ENCODE measurements at places on chromosomes 5 and 9.

DNA sequence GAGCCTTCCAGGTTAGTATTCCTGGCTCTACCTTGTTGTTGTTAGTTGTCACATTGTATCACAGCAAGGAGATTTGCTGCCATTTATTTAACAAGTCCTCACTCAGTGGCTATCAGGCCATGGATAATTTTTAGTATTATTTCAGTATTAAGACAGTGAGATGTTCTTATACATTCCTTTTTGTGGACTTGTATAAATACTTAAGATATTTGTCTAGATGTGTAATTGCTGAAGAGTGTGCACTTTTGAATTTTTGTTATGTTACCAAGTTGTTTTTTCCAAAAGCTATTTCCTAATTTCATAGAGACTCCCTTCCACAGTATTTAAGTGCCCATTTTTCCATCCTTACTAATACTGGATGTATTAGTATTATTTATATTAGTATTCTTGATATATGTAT, 22.0 kb downstream of the SLC36A1 start:
- DNase-seq: no peak
- H3K27me3 ChIP-seq: no peaks in the 10 kb centered on the region
- no peak overlapping the region for H3K27ac ChIP-seq
- H3K4me3 ChIP-seq: no peak overlapping the region
- H3K4me1 ChIP-seq: no peaks in the 10 kb centered on the region
- H3K36me3 ChIP-seq: no peaks in the 10 kb centered on the region

- H3K4me3 ChIP-seq: no peak overlapping the region
- no peak for DNase-seq
- H3K27ac ChIP-seq: no peak overlapping the region
- peaks cover 28% of the 10 kb centered on the region for H3K4me1 ChIP-seq
- no peaks in the 10 kb centered on the region for H3K27me3 ChIP-seq
Observed at GRCh38 chr9:109908459-109909390, 128.7 kb downstream of the PALM2AKAP2 start.

DNA sequence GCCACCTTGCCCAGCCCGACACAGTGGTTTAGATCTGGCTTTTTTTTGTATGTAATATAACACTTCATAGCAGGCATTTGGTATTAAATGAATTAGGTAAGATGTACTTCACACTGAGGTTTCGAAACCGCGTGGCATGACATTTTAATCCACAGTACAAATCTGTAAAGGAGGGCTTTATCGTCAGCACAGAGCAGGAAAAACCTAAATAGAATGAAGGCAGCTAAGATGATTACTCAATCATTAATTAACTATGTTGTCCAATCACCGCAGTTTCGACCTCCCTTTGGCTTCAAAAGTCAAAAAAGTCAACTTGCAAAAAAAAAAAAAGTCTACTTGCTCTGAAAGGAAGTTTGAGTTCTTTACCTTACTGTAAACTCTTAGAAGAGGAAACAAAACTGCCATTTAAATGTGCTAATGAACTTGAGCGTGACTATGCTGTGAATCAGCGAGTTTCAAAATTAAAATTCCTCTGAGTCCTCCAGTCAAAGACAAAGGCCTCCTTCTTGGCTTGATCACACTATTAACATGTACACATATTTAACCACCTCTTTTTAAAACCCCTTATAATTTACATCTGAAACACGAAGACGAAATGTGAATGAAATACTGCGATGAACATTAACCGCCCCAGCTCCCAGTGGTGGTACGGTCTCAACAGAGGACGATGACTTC, 698 bp upstream of the SEC24A start:
- peak overlapping the region; percentile 99 for H3K4me3 ChIP-seq
- H3K36me3 ChIP-seq: no peaks in the 10 kb centered on the region
- DNase-seq: peak; percentile 46

GRCh38 chr9:21668516-21668915, 133.9 kb upstream of the MTAP start:
- no peak overlapping the region for H3K27ac ChIP-seq
- no peak for DNase-seq
- H3K4me1 ChIP-seq: no peaks in the 10 kb centered on the region
- H3K27me3 ChIP-seq: no peaks in the 10 kb centered on the region
- no peak overlapping the region for H3K4me3 ChIP-seq
- H3K36me3 ChIP-seq: no peaks in the 10 kb centered on the region

GRCh38 chr5:117604845-117605244, 1030.2 kb upstream of the SEMA6A start:
- DNase-seq: no peak
- H3K27me3 ChIP-seq: no peaks in the 10 kb centered on the region
- H3K4me1 ChIP-seq: no peaks in the 10 kb centered on the region

GRCh38 chr5:111280282-111280951, 56.2 kb downstream of the CAMK4 start:
- DNase-seq: no peak
- H3K27me3 ChIP-seq: no peaks in the 10 kb centered on the region
- H3K4me1 ChIP-seq: no peaks in the 10 kb centered on the region
- H3K4me3 ChIP-seq: no peak overlapping the region
- H3K27ac ChIP-seq: no peak overlapping the region

Measured in GM23338 (cell line).